Ureter (tissue), 1 donor: ENCODE measurements at places on chromosomes 7 and 10.
A peak's percentile ranks its signal among the peaks of the same experiment; 100 is the strongest.

GRCh38 chr10:6539833-6540232 lies 40.2 kb downstream of the PRKCQ start:
- DNase-seq, result no peak

GRCh38 chr10:110876000-110876399 lies 4.3 kb downstream of the PDCD4 start:
- DNase-seq, result no peak

GRCh38 chr10:70292004-70292403 lies 8.2 kb upstream of the NPFFR1 start:
- DNase-seq, result no peak

GRCh38 chr10:93290661-93291354 lies 191.3 kb downstream of the MYOF start:
- no peak for DNase-seq

DNA sequence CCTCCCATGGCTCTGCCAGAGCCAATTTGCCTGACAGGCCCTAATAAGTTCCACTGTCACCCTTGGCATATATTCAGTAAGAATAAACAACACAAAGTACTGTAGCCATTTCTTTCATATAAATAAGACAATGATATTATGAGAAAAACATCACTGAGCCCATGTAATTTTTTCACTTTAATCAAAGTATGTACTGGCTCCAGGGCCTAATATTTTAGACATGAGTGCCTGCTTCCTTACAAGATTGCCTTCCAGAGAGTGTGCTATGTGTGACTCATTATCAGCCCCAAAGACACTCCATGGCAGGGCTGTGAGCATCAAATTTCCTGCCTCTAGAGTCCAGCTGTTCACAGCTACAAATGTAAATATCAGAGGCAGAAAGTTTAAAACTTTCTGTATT lies 297.6 kb downstream of the LHFPL3 start:
- no peak for DNase-seq

- DNase-seq, result no peak
These were observed 144.2 kb upstream of the EGR2 start for GRCh38 chr10:62960416-62960815.

- DNase-seq, result no peak
These were observed 164.9 kb upstream of the AGR3 start for GRCh38 chr7:17046666-17047065.

DNA sequence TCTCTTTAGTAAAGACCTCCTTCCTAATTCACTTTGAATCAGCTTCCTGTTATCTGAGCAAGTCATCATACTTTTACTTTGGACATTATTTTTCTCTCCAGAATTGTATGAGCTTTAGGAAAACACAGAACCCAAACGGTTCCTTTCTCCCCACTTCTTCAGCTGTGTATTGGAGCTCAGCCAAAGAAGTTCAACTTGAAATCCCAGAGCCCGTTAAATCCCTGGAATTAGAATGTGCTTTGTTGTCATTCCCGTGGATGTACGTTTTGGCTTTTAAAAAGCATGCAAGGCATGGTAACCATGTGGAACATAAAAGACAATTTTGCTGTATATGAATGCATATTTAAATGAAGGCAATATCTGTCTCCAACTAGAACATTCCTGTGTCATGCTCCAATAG lies 46.6 kb downstream of the AGMO start:
- no peak for DNase-seq

DNA sequence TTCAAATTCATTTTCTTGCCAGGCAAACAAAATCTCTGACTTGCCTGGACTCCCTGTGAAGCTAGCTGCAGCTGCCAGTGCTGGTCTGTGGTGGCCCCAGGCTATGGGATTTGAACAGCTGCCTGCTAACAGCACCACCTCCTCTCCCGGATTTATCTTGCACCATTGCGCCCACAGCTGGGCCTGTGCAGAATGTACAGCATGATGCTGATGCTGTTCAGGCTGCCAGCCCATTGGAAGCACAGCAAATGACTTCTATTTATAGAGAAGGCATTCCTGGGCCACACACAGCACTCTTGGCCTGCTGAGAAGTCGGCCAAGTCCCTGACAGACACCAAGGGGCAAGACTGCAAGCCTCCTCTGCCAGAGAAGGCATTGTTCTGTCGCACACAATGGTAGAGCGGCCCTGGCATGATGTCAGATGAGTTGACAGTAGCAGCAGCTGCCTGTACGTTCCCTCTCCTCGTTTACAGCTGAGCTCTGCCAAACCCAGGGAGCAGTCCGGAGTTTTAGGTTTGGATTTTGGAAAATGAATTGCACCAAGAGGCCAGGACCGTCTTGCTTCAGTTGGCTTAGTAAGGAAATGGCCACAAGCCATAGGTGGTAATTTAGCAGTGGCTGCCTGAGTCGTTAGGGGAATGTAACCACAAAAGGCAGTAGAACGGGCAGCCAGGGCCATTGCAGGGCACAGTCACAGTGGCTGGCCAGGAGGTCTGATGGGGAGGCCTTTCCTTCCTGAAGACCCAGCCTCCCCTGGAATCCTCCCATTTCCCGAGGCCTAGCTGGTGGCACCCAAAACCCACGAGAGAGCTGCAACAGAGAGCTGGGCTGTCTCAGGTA lies 38.5 kb downstream of the MTURN start:
- DNase-seq, result peak; percentile 77

- no peak for DNase-seq
These were observed 525.6 kb downstream of the PTPRN2 start for GRCh38 chr7:158061884-158062656.

DNA sequence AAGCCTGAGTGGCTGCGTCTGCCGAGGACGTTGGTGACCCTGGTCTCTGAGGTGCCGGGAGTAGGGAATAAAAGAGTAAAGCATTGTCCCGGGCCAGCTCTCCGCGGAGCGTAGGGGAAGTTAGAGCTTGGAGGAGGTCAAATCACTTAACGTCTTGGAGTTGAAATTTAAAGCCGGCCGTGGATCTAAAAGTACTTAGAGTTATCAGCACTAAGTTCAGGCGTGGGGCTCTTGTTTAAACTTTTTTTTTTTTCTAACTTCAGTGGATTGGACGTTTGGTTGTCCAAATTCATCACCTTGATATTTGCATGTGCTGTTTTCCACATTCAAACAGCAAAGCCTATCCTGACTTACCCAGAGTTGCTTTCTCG lies 700 bp downstream of the NIPSNAP2 start:
- no peak for DNase-seq

DNA sequence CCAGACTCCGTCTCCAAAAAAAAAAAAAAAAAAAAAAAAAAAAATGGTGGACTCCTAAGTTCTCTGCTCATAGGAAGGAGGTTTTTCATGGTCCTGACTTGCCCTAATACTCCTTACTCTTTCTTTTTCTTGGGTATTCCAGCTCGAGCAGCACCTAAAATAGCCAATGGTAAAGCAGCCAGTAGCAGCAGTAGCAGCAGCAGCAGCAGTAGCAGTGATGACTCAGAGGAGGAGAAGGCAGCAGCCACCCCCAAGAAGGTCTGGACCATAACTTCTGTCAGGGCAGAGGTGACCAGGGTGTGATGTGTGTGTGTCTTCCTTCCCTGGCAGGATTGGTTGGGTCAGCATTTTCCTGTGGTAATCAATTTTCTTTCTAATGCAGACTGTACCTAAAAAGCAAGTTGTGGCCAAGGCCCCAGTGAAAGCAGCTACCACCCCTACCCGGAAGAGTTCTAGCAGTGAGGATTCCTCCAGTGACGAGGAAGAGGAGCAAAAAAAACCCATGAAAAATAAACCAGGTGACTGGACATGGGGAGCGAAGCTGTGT lies 6.9 kb downstream of the NOLC1 start:
- no peak for DNase-seq

- DNase-seq, result no peak
These were observed 733.4 kb downstream of the MAGI2 start for GRCh38 chr7:78720066-78720465.

DNA sequence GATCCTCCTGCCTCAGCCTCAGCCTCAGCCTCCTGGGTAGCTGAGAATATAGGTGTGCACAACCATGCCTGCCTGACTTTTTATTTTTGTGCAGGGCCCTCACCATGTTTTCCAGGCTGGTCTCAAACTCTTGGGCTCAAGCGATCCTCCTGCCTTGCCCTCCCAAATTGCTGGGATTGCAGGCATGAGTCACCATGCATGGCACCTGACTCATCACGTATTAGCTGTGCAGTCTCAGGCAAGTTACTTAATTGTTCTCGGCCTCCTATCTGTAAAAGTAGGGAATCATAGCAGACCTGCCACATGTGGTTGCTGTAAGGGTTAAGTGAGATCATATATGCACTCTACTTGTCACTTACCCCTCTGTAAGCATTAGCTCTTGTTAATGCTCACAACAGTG lies 117.2 kb downstream of the ANLN start:
- no peak for DNase-seq

GRCh38 chr7:74029991-74030415 lies 2.0 kb downstream of the ELN start:
- peak; percentile 43 for DNase-seq

DNA sequence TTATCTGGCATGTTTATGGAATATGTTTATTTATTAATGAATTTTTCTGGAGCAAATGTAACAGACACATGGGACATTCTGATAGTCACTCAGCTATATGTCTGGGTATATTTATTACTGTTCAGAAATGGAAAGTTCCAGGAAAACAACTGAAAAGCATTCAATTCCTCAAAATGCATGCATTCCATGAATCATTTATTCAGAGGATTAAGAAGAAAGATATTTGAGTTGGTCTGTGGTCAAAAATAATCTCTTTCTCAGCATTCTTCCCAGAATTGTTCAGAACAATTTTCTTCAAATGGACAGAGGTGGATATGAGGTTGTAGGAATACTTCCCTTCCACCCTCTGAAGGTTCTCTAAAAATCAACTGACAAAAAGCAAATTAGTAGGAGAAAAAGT lies 97.6 kb upstream of the ITGB1 start:
- DNase-seq, result no peak

GRCh38 chr10:95628786-95629185 lies 27.7 kb downstream of the ALDH18A1 start:
- DNase-seq, result no peak

DNA sequence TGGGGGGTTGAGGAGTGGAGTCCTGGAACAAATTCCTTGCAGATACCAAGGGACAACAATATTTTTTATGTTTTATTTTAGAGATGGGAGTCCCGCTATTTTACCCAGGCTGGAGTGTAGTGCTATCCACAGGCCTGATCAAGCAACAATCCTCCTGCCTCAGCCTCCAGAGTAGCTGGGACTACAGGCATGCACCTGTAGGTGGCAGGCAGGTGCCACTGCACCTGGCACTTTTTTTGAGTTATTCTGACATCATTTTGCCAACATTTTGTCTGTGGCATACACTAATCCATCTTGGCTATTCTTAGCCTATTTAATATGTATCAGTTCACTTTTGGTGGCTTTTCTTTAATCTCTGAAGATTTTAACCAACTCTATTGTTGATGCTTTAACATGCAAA lies 317.8 kb upstream of the MTPN start:
- DNase-seq, result no peak

DNA sequence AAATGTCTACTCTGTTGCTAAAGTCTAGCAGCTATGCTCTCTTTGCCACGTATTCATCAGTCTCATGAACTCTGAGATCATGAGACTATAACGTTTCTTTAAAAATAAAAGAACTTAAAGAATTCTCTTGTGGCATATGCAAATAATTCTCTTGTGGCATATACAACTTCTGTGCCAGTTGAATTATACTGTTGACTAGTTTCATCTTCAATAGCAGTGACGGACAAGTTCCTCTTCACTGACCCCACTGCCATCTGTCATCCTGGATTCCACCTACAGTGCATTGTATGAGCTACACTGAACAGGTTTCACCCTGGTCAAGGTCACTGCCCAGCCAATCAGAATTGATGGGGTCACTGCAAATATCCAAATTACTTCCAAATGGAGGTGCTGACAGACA lies 88.2 kb downstream of the CD36 start:
- no peak for DNase-seq

DNA sequence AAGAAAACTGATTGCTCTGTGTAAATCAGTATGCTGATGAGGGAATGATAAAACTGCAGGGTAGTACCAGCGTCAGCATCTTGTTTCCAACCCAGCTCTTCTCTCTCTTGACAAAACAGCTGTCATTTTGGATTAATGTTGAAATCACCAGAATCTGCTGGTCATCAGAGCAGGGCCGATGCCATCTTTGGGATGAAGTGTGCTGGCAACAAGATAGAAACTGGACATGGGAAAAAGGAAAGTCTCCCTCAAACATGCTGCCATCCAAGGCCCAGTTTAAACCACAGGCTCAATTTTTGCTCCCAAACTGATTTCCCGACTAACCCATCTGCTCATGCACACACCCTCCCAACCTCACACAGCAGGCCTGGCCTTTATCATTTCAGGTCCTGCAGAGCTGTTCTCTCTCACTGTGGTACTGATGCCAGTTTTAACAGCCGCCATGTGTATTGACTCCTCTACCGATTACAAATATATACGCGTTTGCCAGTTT lies 285.2 kb downstream of the AUTS2 start:
- DNase-seq, result no peak

- no peak for DNase-seq
These were observed 107.5 kb downstream of the HBP1 start for GRCh38 chr7:107276220-107276827.

DNA sequence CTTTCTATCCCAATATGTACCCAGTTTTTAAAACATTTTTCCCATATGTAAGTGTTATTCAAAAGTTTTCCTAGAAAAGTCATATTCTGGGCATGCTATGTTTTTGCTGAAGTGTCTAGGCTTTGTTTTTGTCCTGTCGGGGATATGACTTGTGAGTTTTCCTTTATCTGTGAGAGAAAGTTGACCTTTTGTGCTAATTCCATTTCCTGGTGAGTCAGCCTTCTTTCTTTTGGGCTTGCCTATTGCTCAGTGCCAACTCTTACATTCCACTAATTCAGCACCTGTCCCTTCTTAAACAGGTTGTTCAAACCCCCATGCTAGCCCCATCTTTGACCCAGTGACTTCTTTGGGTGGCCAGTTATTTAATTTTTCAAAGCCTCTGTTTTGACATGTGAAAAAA lies 146.2 kb downstream of the AHR start:
- no peak for DNase-seq

- no peak for DNase-seq
These were observed 102.5 kb upstream of the CCDC6 start for GRCh38 chr10:60008816-60009215.

- DNase-seq, result no peak
These were observed 246.1 kb downstream of the LRRTM3 start for GRCh38 chr10:67171970-67172369.

DNA sequence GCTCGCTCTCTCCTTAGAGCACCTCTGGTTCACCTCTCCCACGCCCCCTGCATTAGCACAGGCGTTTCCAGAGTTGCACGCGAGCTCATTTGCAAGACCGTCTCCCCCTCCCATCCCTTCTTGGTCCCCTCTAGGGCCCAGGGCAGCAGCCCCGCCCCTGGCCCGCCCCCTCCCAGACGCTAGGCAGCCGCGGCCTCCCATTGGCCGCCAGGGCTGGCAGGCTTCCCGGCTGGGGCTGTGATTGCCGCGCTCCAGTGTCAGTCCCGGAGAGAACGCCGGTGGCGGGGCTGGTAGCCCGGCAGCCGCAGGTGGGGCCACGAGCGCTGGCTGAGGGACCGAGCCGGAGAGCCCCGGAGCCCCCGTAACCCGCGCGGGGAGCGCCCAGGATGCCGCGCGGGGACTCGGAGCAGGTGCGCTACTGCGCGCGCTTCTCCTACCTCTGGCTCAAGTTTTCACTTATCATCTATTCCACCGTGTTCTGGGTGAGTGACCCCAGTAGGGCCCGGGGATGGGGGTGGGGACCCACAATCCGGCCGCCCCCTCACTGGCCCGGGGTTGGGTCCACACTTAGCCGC lies at the start of gene TSPAN15:
Gene TSPAN15, plus strand, starts transcription at position 257 of the 575 bp plus-strand sequence. Its CDS starts 130 bp downstream, at position 387.
- DNase-seq, result peak; percentile 91

GRCh38 chr10:65501259-65501658 lies 1424.6 kb upstream of the LRRTM3 start:
- DNase-seq, result no peak

- no peak for DNase-seq
These were observed 79.9 kb downstream of the ELFN1 start for GRCh38 chr7:1749864-1750466.
